ENCODE measurements at places on chromosomes 16 and 17. TPM values are rescaled to one million over a fixed set of nuclear protein-coding genes. Genes with fewer than 3 reads are reported as not detected.

DPEP1 gene
- 0.25 TPM for total RNA-seq

DNA sequence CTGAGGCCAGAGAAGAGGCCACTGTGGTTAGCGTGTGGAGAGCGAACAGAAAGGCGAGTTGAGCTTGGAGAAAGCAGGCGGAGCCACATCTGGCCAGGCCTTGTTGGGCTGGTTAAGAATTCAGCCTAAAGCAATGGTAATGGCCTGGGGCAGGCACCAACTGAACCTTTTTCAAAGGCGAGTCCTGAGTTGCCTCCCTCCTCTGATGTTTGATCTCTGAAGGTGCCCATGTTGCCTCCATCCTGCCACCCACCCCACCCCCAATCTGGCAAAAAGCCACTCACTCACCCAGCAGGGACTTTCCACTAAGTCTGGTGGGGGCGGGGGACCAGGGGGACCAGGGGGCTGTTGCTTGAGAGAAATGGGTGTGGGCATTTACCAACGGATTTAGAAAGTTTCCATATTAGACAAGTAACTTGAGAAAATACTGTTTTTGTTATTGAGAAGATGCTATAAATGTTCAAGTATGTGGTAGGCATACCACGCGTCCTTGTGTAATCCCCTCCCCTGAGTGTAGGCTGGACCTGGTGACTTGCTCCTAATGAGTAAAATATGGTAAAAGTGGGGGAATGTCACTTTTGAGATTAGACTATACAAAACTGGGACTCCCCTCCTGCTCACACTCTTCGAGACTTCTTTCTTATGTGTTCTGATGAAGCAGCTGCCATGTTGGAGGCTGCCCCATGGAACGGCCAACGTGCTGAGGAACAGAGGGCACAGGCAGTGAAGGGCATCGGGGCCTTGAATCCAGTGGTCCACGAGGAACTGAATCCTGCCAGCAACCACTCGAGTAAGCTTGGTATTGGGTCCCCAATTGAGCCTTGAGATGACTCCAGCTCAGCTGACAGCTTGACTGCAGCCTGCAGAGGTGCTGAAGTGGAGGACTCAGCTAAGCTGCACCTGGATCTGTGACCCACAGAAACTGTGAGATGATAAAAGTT lies 29.9 kb upstream of the TNS4 start:
- DNase-seq = no peak

TBC1D3G gene
- total RNA-seq = not detected

KRTAP4-4 gene
- total RNA-seq = not detected

ZDHHC1 gene
- 1.6 TPM for total RNA-seq

GRCh38 chr17:65495122-65496055 lies 66.1 kb downstream of the AXIN2 start:
- DNase-seq = no peak

GRCh38 chr17:17849845-17850373 lies 13.1 kb upstream of the SREBF1 start:
- no peak for DNase-seq

CLDN7 gene
- 3.0 TPM for total RNA-seq

DNA sequence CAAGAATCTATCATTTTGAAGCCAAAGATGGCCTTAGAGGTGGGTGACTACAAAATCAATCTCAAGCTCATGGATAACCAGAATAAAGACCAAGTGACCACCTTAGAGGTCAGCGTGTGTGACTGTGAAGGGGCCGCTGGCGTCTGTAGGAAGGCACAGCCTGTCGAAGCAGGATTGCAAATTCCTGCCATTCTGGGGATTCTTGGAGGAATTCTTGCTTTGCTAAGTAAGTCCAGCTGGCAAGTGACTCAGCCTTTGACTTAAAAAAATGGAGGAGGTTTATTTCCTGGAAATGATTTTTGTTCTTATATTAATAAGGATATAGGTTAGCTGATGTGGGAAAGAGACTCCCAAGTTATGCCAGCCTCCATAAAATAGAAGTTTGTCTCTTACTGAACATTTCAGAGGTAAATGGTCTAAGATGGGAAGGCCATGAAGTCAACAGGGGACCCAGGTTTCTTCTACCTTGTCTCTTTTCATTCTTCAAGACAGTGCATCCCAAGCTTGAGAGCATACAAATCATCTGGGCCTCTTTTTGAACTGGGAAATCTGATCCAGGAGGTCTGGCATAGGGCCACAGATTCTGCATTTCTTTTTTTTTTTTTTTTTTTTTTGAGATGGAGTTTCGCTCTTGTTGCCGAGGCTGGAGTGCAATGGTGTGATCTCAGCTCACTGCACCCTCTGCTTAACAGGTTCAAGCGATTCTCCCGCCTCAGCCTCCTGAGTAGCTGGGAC lies 19.8 kb upstream of the TANGO6 start:
- DNase-seq = no peak

DERL2 gene
- total RNA-seq = 35.8 TPM

BAIAP3 gene
- 2.8 TPM for total RNA-seq

NOL11 gene
- total RNA-seq = 27.2 TPM

GRCh38 chr17:17165666-17166308 lies 40.3 kb downstream of the PLD6 start:
- DNase-seq = no peak

CDR2L gene
- 0.70 TPM for total RNA-seq

SLC5A11 gene
- total RNA-seq = 4.1 TPM

CD79B gene
- total RNA-seq = 6.5 TPM

DNA sequence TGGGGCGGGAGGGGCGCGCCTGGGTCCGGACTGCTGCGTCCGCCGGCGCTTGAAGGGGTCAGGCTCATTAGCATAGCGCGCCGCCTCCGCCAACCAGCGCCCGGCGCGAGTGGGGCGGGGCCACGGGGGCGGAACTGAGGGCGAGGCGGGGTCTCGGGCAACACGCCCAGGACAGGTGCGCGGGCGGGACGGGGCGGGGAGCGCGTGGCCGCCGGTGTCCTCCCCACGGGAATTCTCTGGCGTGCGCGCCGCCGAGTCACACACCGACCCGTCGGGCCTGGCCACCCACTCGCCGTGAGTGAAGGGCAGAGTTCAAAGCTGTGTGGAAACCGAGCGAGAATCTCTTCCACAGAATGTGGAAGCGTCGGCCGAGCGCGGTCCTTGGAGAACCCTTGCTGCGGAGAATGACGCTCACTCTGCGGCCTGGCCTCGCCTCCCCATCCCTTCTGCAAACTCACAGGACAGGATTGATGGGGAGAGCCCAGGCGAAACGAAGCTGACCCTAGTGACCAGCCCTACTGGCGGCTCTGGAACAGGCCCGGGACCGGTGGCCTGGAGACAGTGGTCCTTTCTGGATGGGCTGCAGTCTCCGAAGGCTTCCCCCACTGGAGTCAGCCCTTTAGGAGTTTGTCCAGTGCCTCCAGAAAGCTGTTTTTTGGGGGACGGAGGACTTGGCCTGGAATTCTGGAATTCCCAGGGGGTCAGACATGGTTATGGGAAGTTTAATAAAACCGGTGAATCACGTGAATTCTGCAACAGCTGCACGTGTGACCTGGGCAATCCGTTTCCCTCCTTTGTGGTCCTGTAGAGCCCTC lies at the start of gene SNAI3:
Gene SNAI3, minus strand, starts transcription at position 69 of the 815 bp plus-strand sequence. CDS start 101 bp downstream, outside the sequence.
- peak; percentile 83 for DNase-seq

DNA sequence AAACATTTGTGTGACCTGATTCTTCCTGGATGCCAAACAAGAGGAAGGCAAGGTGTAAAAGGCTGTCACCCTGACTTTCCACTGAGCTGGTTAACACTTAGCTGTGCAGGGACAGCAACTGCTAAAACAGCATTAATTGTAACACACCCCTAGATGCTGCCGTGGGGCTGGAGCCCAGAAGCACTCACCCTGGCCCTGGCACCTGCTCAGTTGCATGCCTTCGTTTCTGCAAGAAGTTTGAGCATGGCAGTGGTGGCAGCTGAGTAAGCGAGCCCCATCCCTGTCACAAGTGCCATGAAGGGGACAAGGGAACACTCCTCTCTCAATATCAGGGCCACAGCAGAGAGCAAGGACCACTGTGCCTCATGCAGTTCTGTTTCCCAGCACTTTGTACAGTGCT lies 330.2 kb downstream of the TMEM114 start:
- no peak for DNase-seq

DNA sequence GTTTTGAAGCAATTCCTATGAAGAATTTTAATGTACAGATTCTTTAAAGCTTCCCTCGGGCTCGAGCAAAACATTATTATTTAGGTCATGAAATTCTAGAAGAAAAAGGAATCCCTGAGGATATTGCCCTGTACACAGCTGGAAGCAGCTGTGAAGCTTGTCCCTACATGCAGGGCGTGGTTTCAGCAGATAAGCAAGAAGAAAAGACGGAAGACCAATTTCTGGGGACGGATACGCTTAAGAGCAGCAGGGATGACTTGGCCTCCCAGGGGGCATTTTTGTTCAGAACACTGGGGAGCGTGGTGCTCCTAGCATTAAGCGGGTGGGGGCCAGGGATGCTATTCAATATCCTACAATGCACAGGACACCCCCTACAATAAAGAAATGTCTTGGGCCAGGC lies 34.3 kb downstream of the LITAF start:
- no peak for DNase-seq

GRCh38 chr17:21042458-21043295 lies at the start of gene USP22:
Gene USP22 (minus strand): TSS chr17:21043011. CDS start chr17:21042835, 176 bp downstream.
- DNase-seq = peak; percentile 94

TP53TG3B gene
- not detected for total RNA-seq

DNA sequence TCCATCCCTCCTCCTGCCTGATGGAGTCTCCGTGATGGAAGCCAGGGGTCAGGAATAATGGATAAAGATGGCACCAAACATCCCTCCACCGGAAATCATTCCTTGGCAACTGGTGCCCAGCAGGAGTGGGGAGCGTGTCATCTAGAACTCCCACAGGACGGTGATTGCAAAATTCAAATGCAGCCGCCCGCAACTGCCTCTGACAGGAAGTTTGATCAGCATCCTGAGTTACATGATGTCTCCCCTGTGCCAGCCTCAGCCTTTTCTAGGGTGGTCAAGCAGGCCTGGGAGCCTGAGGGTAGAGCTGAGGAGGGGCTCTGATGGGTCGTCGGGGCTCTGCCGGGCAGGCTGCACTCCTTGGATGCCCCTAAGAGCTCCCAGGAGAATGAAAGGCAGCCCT lies 52.8 kb downstream of the GSG1L start:
- no peak for DNase-seq

DNA sequence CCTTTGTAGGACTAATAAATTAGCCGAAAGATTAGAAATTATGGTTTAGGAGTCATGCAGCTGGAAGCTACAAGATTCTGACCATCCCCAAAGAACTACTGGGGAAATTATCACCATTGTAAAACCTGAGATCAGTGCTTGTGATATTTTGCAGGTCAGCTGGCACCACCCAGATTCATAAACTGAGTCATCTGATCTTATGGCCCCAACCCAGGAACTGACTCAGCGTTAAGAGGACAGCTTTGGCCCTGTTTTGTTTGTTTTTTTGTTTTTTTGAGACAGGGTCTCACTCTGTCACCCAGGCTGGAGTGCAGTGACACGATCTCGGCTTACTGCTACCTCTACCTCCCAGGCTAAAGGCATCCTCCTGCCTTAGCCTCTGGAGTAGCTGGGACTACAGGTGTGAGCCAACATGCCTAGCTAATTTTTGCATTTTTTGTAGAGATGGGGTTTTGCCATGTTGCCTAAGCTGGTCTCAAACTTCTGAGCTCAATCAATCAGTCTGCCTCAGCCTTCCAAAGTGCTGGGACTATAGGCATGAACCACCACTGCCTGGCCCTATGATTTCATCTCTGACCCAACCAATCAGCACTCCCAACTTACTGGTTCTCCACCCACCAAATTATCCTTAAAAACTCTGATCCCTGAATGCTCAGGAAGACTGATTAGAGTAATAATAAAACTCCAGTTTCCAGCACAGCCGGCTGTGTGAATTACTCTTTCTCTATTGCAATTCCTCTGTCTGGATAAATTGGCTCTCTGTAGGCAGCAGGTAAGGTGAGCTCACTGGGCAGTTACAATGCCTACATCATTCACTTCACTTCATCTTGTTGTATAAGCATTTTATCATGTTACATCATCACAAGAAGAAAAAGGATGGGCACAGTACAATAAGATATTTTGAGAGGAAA lies 79.4 kb upstream of the KSR1 start:
- DNase-seq = no peak

- DNase-seq = no peak
Observed at GRCh38 chr17:2563543-2563942, 29.9 kb upstream of the PAFAH1B1 start.

GRCh38 chr17:79036596-79036995 lies 12.6 kb downstream of the C1QTNF1 start:
- DNase-seq = no peak

MT1M gene
- total RNA-seq = 20.4 TPM

DNA sequence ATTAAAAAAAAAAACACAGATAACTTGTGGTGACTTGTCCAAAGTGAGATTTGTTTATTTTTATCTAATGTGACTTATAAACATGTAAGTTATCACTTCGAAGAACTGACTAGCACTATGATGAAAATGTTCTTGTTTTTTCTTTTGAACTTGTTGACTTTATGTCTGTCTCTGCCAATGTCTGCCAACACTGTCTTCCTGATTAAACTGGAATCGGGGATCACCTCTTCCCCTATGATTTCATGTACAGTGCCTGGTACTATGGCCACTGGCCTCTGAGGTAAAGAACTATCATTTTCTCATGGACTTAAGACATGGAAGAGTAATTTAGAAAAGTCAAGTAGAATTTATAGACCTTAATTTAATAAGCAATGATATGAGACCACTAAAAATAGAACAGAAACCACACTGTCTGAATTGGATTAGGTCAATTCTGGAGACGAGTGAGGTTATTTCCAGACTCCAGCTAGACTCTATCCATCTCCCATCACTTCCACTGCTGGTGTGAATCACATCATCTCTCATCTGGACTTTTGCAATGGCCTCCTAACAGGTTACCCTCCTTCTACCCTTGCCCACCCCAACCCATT lies 8.9 kb downstream of the C17orf78 start:
- DNase-seq = no peak

TEKT1 gene
- total RNA-seq = not detected

TIGD7 gene
- total RNA-seq = 1.8 TPM

- DNase-seq = no peak
Observed at GRCh38 chr16:29809850-29810698, 1.9 kb upstream of the PRRT2 start.

GRCh38 chr17:10513299-10514067 lies 4.9 kb downstream of the MYH1 start:
- no peak for DNase-seq

DNA sequence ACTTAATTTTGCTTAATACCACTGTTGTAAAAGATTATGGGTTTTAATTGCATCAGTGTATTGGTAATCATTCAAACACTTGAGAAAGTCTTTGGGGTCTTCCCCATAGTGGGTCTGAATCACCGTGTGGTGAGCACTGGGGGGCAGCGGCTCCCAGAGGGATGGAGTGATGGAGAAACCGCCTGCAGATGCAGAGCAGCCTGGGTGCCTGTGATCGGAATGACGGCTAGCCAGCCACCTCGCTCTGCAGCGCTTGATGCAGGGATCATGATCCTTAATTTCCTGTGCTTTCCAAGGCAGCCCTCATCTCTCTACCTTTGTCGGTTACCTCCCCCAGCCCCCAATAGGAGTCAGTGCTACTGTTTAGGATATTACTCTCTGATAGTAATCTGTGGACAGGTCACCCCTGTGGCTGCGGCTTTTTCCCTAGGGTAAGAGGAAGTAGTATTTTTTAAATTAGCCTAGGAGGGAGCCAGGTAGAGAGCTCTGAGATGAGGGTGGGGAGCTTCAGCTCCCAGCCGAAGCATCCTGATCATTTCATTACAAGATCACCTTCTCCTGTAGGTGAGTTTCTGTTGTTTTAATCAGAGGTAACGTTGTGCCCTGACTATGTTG lies 135.6 kb downstream of the MSI2 start:
- DNase-seq = no peak

Data from liver (tissue), 10 donors.